ENCODE measurements at places on chromosomes 16 and 17.

GRCh38 chr17:11404431-11405276 lies 163.6 kb downstream of the SHISA6 start:
- DNase-seq, result no peak

GRCh38 chr17:80731323-80731722 lies 186.7 kb downstream of the RPTOR start:
- DNase-seq, result no peak

GRCh38 chr16:86693033-86693432 lies 114.7 kb downstream of the FOXL1 start:
- no peak for DNase-seq

DNA sequence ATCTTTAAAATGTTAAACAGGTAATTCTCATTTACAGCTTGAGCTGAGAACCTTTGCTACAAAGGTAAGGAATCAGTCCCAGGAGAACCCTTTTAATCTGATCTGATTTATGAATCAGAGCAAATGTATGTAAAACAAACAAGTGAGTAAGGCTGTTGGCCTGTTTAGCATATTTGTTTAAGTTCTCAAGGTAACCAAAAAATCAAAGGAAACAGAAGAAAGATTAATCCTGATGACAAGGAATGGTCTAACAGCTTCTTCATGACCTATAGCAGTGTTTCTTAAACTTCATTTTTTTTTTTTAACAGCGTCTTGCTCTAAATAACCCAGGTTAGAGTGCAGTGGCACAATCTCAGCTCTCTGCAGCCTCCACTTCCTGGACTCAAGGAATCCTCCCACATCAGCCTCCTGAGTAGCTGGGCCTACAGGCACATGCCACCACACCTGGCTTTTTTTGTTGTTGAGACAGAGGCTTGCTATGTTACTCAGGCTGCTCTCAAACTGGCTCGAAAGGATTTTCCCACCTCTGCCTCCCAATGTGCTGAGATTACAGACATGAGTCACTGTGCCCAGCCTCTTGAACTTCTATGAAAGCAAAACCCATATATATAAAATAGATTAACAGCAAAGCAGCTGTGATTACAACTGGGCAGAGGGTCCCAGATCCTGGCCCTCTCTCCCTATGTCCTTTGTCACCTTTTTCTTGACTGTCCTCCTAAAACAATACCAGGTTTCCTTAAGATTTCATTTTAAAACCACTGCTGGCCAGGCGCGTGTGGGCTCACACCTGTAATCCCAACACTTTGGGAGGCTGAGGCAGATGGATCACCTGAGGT lies 5.1 kb upstream of the JPT1 start:
- DNase-seq, result no peak

DNA sequence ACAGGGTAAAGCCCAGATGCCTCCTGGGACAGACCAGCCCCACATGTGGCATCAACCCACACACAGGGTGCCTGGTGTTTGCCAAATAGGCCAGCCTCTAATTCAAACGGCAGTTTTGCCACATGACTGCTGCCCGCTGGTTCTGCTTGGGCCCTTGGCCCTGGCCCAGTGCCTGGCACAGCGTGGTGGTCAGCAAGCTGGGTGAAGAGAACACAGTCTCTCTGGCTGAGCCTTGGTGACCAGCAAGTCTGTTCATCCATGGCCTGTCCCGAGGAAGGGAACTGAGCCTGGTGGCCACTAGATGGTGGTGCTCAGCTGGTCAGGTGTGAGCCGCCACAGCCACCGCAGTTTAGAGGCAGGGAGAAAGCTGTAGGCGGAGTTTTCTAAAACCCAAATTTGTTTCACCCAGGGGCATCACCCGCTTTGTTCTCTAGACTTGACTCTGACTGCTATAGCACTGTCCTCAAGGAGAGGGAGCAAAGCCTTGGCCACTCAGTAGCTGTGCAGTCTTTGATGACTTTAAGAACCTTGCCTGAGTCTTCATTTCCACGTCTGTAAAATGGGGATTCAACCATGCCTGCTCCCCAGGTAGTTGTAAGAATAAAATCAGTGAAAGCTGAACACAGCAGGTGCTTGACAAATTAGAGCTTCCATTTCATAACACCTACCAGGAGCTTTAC lies 4.7 kb upstream of the GFAP start:
- peak; percentile 26 for DNase-seq

- no peak for DNase-seq
Observed at GRCh38 chr17:72011561-72011960, 109.3 kb upstream of the SOX9 start.

DNA sequence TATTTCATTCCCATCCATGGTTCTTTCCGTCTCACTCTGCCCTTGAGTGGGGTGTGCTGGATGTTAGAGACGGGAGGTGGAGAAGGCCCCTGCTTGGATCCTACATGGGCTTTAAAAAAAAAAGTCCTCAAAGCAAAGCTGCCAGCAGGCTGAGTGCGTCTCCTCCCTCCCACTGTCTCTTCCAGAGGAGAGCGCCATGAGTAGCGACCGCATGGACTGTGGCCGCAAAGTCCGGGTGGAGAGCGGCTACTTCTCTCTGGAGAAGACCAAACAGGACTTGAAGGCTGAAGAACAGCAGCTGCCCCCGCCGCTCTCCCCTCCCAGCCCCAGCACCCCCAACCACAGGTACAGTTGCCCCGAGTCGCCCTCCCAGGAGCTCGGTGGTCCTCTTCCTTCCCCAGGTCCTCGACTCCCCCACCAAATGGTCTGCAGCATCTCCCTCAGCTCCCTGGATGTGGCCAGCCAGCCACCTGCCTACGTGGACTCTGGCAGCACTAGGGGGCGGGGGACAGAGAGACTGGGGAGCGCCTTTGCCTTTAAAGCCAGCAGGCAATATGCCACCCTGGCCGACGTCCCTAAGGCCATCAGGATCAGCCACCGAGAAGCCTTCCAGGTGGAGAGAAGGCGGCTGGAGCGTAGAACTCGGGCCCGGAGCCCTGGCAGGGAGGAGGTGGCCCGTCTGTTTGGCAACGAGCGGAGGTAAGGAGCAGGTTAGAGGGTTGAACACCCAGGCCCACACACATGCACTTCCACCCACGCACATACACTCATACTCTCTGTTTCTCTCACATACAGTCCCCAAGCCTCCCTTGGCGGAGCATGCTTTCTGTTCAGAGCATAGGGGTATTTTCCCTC lies 68.2 kb downstream of the PLD6 start:
- no peak for DNase-seq

DNA sequence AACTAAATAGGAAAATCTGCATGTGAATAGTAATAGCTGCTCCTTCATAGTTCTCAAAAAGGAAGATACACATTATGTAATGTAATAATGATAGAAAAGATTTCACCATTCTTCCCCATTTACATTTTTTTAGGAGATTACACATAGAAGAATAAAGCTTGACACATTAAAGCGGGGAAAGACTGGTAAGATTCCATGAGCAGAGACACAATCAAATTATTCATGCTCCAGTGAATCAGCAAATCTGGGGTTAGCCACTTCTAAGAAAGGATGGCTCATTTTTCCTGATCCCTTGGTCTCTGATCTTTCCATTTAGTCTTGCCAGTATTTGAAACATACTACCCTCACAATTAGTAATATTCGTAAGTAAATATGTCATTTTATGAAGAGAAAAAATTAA lies 81.9 kb downstream of the CA4 start:
- DNase-seq, result no peak

DNA sequence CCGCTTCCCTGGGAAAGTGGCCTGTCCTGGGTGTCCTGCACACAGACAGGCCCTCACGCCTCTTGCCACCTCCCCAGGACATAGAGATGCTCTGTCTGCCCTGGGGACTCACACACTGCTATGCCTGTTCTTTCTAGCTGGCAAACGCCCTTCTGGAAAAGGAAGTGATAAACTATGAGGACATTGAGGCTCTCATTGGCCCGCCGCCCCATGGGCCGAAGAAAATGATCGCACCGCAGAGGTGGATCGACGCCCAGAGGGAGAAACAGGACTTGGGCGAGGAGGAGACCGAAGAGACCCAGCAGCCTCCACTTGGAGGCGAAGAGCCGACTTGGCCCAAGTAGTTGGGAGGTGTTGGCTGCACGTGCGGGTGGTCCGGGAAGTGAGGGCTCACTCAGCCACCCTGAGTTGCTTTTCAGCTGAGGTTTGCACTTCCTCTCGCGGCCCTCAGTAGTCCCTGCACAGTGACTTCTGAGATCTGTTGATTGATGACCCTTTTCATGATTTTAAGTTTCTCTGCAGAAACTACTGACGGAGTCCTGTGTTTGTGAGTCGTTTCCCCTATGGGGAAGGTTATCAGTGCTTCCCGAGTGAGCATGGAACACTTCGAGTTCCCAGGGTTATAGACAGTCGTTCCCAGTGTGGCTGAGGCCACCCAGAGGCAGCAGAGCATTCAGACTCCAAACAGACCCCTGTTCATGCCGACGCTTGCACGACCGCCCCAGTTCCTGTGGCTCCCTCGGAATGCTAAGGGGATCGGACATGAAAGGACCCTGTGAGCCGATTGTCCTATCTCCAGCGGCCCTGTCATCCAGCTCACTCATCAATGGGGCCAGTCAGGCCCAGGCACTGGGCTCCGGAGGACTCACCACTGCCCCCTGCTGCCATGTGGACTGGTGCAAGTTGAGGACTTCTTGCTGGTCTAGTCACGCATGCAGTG lies 3.5 kb upstream of the RPL13 start:
- no peak for DNase-seq

DNA sequence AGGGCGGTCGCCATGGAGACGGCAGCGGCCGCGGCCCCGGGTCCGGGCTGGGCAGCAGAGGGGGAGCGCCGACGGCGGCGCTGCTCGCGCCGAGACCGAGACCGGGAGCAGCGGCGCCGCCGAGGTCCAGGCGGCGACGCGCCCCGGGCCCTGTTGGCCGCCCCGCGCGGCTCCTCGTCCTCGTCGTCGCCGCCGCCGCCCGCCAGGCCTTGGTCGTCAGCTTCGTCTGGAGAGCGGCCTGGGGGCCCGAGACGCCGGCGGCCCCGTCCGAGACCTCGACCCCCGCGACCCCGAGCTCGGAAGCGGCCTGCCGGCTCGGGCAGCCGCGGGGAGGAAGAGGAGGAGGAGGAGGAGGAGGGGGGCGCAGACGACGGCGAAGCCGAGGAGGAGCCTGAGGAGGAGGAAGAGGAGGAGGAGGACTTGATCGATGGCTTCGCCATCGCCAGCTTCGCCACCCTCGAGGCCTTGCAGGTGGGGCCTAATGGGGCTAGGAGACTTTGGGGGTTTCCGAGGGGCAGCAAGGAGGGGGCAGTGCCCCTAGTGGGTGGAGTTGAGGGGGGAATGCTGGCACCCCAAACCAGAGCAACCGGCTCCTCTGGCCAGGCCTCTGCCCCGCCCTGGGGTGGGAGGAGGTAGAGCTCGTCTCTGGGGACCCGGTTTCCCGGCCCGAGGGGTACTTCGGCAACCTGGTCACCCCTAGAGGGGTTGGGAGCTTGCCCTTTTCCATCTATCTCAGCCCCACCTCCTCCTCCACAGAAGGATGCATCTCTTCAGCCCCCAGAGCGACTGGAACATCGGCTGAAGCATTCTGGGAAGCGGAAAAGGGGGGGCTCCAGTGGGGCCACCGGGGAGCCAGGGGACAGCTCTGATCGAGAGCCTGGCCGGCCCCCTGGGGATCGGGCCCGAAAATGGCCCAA lies 1.5 kb downstream of the FBRS start:
- no peak for DNase-seq

GRCh38 chr16:85607321-85607765 lies 5.8 kb upstream of the GSE1 start:
- DNase-seq, result no peak

- no peak for DNase-seq
Observed at GRCh38 chr16:58343562-58343961, 48.7 kb upstream of the GINS3 start.

GRCh38 chr16:2242598-2242997 lies 6.4 kb downstream of the DNASE1L2 start:
- no peak for DNase-seq

GRCh38 chr16:24332178-24332577 lies 76.0 kb downstream of the CACNG3 start:
- no peak for DNase-seq

GRCh38 chr16:31219154-31219741 lies 2.3 kb upstream of the PYDC1 start:
- DNase-seq, result no peak

DNA sequence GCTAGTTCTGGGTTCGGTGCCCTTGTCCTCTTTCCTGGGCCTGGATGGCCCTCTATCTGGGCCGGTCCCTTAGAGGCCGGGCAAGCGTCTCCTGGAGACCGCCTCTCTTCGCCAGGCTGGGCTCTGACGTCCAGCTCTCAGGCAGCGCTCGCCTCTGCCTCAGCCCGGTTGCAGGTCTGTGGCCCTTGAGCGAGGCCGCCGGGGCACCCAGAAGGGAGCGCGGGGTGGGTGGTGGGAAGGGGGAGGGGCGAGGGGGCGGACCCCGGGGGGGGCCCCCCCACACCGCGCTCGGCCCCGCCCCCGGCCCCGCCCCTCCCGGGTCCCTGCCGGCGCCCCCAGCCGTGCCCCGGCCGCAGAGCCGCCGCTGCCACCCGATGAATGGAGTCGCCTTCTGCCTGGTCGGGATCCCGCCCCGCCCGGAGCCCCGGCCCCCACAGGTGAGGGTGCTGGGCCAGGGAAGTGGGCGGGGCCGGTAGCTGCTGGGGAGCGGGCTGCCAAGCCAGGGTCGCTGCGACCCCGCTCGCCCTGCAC lies at the start of gene ARHGAP23:
Gene ARHGAP23 (plus strand): TSS at position 353 of the 531 bp plus-strand sequence. CDS start 22 bp downstream, at position 375.
- DNase-seq, result no peak

DNA sequence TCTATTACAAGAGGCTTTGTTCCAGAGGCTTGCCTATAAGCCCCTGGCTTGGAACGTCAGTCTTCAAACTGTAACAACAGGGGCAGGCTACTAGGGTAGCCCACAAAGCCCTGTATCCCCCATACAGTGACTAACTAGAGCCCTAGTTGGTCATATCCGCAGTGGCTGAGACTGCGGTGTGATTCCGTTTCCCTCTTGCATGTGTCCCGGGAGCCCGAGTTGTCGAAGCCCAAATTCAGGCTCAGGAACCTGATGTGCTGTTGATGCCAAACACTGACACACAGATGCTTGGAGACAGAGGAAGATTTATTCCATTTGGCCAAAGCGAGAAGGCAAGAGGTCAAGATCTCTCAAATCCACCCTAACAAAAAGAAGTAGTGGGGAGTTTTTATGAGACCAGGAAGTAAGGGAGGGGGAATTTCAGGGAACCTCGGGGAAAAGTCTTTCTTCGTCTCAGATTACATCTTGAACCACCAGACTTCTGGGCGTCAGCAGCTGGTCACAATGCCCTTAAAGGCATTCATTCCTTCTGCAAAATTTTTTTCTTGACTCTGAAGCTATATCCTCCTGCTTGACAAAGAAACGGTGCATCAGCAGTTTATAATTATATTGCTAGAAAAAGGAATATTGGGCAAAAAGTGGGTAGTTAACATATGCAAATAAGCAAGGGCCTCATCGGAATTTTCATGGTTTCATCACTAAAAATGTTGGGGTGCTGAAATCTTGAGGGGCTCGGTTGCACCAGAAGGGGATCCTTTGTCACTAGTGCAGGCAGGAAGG lies 879 bp downstream of the SLFN5 start:
- no peak for DNase-seq

DNA sequence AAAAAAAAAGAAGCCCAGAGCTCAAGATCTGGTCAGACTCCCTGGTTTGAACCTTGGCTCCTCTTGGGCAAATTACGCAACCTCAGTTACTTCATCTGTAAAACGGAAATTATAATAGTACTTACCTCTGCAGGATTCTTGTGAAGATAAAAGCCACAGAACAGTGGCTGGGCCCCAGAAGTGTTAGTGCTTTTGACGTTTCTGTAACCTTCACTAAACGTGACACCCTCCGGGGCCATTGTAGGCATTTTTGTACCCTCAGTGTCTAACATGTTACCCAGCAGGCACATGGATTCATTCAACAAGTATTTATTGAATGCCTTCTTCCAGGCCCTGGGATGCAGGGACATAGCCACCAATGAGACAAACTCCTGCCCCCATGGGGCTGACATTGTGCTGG lies 58.0 kb downstream of the PITPNC1 start:
- DNase-seq, result no peak

GRCh38 chr16:81041696-81042095 lies 6.1 kb downstream of the ATMIN start:
- DNase-seq, result no peak

GRCh38 chr16:29204806-29205135 lies 201.7 kb downstream of the NPIPB11 start:
- DNase-seq, result no peak
